ENCODE measurements at places on chromosomes 1 and 21. TPM values are rescaled to one million over a fixed set of nuclear protein-coding genes. Genes with fewer than 3 reads are reported as not detected.

DNA sequence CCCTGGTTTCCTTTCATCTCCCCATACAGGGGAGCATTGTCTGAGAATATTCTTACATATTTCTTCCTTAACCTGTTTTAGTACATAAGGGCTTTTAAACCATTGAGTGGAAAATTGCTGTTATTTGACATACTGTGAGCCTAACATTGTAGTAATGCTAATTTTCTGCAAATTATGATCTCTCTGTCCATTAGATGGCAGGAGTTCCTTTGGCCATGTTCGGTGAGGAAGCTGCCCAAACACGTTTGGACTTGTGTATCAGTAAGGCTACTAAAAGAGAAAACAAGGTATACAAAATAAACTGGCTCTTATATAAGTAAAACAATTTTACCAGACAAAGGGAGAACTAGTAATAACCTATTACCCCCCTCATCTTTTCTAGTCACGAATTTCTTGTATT, 29.2 kb downstream of the CDC7 start:
- DNase-seq, result no peak

DNA sequence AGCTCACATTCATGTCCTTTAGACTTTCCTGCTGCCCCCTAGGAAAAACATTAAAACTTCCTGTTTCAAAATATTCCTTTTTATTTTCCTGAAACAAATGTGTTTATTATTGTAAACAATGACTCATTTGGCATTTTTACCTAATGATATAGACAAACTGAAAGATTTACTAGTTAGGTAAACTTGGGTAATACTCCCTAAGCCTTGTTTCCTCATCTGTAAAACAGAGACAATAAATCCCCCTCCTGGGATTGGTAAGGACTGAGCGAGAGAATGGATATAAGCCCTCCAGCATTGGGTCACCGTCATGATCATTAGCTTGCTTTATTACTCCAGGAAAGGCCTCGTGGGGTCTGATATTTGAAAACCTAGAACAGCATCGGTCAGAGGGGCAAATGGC, 59.8 kb downstream of the LPAR3 start:
- DNase-seq, result no peak

GRCh38 chr1:29500651-29501050, 264.3 kb downstream of the PTPRU start:
- no peak for DNase-seq

DNA sequence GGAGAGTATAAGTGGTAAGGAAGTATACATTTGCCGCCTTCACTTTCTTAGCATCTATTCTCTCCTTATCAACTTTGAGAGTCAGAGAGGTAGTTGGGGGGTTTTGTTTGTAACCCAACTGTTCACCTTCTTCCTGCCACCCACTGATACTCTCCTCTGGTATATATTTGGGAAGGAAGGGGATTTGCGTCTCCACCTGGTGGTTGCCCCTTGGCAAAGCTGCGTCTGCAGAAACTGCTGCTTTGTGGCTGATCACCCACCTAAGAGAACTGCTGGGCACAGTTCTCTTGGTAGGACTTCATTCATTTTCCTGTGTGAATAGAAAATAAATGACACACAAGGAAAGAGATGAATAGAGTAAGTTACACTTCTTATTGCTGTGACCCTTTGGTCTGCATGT, 87.0 kb downstream of the SYT14 start:
- peak; percentile 24 for DNase-seq

The OVAAL gene
- not detected for total RNA-seq

DNA sequence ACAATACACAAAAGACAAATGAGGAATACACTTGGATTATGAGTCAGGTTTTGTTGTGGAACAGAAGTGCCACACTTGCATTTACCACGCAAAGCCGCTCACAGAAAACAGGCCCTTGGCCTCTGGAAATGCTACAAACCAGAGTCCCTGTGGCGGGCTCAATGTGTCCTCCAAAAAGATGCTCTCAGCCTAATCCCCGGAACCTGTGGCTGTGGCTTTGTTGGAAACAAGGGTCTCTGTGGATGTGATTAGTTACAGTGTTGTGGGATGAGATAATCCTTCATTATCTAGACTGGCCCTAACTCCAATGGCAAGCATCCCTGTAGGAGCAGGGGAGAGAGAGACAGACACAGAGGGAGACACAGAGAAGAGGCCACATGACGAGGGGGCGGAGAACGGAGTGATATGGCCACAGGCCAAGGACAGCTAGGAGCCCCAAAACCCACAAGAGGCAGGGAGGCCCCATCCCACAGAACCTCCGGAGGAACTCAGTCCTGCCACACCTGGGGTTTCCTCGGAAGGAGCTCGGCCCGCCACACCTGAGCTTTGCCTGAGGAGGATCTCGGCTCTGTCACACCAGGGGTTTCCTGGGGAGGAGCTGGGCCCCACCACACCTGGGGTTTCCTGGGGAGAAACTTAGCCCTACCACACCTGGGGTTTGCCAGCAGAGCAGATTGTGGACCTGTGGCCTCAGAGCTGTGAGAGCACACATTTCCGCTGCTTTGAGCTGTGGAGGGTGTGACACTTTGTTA, 55.4 kb downstream of the NPHP4 start:
- no peak for DNase-seq

The PAX7 gene
- 0.30 TPM for total RNA-seq

- no peak for DNase-seq
These were observed 624.9 kb downstream of the NPHP4 start for GRCh38 chr1:5367306-5367705.

The USH2A gene
- 0.37 TPM for total RNA-seq

The SELENBP1 gene
- 36.9 TPM for total RNA-seq

Data from H7 (cell line).